ENCODE measurements at places on chromosomes 4 and X. TPM values are rescaled to one million over a fixed set of nuclear protein-coding genes. Genes with fewer than 3 reads are reported as not detected.

DNA sequence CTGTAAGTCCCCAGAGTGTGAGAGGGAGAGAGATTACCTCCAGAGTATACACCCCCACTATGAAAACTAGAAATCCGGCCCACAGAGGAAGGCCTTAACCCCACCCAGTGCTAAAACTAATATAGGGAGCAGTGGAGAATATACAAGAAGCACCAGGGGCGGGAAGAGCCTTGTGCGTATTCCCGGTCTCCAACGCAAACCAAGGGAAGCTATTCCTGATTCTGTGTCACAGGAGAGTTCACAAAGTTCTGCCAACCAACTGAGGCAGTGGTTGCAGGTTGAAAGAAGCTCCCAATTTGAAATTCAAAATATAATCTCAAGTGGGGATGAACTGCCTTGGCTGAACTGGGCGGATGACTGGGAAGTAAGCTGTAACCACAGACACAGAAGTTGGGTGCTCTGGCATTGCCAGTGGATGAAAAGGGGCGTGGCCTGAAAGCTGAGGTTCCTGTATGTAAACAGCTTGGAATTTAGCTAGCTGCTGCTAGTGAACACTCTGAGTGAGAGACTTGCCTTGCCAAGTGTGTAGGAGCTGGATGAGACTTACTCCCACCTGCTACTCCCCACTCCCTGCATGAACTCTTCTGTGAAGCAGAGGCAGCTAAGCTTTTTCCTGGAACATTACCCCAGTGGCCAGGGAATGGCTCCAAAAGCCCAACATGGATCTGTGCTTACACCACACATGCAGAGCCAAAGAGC lies 32.7 kb downstream of the ELF2 start:
- DNase-seq, result no peak

GRCh38 chr4:171813526-171814250 lies 484 bp downstream of the GALNTL6 start:
- no peak for DNase-seq

DNA sequence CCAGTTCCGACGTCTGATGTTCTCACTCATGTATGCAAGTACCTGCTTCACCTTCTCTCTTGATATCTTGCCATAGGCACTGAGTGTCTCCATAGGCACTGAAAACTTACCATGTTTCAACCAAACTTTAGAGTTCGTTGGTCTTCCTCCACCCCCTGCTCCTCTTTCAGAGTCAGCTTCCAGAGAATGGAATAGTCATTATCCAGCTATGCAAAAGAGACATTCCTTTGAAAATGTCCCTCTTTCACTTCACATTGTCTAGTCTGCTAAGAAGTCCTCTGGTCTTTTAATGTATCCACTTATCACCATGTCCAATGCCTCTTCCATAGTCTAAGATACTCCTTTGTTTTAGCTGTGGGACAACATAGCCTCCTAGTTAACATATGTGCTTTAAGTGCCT lies 566.0 kb upstream of the TENM3 start:
- DNase-seq, result no peak

DNA sequence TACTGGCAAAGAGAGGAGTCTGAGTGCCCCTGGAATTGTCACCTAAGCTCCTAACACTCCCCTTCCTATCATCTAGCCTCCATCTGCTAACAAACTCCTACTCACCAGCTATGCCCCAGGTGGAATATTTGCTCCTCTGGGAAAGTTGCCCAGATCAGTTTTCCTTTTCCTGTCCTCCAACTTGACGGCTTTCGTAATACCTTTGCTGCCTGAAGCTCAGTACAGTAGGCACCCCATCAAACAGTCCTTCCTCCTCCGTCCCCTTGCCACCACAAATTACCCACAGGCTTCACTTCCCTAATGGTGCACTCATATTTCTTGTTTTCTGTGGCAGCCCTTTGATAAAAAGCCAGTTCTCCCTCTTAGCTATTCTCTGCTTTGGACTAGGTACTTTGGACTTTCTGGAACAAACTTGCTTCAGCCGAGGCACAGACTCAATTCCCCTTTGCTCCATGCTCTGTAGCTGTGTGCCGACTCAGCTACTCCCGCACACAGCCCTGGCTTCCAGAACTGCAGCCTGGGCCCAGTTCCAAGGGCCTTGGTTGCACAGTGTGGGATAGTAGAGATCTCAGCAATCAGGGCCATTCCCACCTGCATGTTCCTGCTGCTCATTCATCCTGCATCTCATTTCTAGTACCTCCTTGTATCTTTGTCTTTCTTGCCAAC lies 605.1 kb downstream of the BCOR start:
- DNase-seq, result no peak

GRCh38 chrX:148672517-148672916 lies 172.1 kb downstream of the AFF2 start:
- no peak for DNase-seq

DNA sequence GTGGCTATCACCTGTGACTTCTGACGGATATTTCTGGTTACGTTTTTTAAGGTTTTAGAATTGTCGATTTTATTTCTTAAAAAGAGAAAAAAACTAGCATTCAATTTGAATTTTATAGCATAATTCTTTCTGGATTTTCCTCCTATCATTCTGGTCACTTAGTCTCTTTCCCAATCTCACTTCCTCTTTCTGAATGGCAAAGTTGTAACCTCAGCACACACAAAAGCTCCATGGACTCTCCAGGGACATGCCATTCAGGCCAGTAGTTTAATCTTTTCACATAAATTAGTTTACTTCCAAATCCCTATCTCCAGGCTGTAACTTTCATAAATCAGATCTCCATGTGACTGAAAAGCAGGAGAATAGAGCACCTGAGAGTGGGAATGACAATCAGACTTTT lies 110.7 kb downstream of the ARAP2 start:
- no peak for DNase-seq

DNA sequence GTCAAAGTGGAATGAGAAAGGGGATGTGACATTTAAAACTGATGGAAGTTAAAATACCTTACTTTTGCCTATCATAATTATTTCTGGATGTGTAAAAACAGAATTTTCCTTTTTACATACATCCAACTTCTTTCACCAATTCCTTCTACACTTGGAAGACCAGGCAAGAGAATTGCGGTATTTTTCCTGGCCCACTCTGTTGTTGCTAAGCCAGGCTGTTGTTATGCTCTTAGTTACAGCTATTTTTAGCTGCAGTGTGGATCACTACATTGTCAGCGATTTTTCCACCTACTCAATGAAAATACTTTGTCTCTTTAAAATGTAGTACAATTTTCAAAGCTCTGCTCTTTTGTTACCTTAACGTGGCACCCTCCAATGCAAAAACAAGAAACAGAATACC lies 43.4 kb downstream of the NKX6-1 start:
- no peak for DNase-seq

GRCh38 chrX:10048076-10048475 lies 80.9 kb downstream of the CLDN34 start:
- DNase-seq, result no peak

DNA sequence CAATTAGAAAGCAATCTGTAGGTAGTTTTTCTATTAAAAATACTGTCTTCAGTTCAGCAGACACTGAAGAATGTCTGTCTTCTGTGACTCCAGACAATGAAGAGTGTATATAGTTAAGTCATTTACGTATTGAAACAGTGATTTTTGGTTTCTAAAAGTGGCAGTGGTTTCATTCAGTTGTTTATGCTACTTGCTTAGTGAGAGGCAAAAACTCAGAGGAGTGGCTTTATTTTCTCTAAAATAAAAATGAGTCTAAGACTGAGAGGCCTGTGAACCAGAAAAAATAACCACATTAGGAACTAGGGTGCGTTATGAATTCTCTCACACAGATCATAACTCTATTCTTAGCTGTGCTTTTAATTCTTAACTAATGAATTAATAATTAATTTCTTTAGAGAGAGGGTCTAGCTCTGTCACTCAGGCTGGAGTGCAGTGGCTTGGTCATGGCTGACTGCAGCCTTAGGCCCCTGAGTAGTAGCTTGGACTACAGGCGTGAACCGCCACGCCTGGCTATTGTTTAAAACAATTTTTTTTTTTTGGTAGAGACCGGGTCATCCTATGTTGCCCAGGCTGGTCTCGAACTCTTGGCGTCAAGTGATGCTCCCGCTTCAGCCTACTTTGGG lies 31.4 kb downstream of the FREM3 start:
- DNase-seq, result no peak

DNA sequence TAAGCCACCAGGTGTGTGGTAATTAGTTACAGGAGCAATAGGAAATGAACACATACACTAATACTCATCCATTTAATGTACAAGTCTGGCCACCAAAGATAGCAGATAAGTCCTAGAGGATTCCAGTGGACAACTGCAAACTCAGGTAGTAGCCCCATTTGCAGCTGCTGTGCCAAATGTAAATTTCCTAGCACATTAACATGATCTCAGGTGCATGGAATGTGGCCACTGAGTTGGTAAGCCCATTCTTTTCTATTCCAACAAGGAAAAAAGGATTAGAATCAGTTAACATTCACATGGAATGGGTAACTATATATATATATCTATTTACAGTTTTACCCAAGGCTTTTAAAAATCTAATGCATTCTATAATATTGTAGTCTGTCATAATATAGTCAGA lies 23.3 kb upstream of the FRAS1 start:
- no peak for DNase-seq

- DNase-seq, result no peak
Observed at GRCh38 chrX:111376897-111377578, 35.0 kb downstream of the DCX start.

GRCh38 chrX:69100478-69100877 lies 64.8 kb downstream of the PJA1 start:
- no peak for DNase-seq

- DNase-seq, result no peak
Observed at GRCh38 chrX:137427816-137428215, 138.1 kb upstream of the ZIC3 start.

GRCh38 chrX:11474576-11474975 lies 181.4 kb downstream of the AMELX start:
- DNase-seq, result no peak

GRCh38 chrX:85503258-85504158 lies 124.0 kb upstream of the POF1B start:
- no peak for DNase-seq

GRCh38 chr4:40500781-40501180 lies 128.9 kb downstream of the RBM47 start:
- no peak for DNase-seq

GRCh38 chrX:136025091-136025490 lies 39.9 kb downstream of the SLC9A6 start:
- no peak for DNase-seq

- DNase-seq, result no peak
Observed at GRCh38 chr4:2865196-2865780, 21.6 kb downstream of the ADD1 start.

DNA sequence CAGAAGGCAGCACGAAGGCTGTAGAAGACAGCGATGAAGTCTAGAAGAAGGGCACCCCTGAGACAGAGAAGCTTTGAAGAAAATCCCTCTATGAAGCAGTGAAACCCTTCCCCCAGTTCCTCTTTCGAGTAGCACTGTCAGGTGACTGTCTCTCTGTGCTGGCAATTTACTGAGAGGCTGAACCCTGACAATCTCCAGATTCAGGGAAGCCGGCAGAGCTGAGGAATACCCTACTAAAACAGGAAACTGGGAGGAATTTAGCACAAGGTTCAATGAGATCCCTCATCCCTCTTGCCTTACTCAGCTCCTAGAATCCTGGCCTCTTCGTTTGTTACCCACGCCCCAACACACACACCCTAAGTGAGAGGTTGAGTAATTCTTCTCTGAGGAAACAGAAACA lies 239.7 kb upstream of the NOCT start:
- DNase-seq, result no peak

DNA sequence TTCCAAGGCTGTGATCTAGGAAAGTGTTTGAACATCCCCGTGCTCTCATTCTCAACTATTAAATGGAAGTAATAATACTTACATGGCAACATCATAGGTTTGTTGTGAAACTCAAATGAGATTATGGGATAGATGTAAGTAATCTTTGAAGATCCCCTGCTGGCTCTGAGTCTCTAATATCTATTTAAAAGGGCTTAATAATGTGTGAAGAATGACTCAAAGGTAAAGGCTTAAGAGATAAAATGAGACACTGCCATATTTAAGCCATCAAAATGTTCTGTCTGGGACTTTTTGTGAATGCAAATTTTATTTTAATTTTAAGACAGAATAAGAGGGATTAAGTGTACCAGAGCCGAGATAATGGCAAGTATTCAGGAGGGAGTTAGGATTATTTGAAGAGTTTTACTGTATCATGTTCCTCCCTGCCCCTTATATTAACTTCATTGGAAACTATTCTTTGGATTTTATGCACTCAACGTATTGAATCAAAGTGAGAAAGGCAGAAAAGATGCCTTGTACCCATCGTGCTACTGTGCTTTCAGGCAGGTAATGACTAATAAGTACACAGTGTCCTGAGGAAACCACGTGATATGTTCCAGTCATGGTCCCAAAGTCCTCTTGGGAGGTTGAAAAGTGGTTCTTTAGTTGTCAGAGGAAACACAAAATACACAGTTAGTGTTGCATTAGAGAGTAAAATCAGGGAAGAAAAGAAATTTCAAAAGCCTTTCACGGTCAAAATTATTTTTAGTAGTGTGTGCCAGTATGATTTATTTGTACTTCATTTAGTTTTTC lies 192.4 kb downstream of the RBM46 start:
- no peak for DNase-seq

DNA sequence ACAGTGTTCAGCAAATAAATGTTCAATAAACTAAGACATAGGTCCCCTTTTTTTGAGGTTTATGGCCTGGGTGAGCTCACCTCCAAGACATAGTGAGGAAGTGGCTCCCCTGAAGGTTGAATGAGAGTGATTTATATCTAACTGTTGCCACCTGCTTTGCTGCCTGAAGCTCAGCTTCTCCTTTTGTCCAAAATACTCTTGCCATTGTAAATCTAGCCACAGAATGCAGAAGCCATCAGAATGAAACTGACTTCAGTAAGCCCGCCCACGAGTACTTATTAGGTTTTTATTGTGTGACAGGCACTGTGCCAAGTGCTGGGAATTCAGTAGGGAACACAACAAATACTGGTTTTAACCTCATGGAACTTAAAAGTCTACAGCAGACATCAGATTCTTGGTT lies 18.0 kb downstream of the SPINK2 start:
- no peak for DNase-seq

DNA sequence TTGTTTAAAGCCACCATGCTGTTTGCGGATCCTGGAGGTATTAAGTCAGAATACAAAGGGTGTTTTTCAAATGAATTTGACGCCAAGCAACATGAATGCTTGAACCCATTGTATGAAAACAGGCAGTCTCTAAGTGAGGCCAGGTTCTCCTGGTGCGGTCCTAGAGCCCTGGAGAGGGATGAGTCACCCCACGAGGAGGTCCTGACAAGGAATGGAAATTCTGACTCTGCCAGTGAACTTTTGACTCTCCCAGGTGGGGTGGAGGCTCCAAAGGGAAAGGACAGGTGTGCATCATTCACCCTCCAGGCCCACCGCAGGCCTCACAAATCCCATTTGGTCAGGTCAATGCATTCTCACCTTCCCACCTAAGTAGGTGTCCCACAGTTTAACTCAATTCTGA lies 1.5 kb downstream of the TRIM2 start:
- DNase-seq, result no peak

- DNase-seq, result no peak
Observed at GRCh38 chr4:134345244-134345643, 143.7 kb upstream of the PABPC4L start.

Gene ATP1B4
- polyA plus RNA-seq, result 0.06 TPM

Gene PRSS12
- 15.3 TPM for polyA plus RNA-seq

Gene CYLC1
- polyA plus RNA-seq, result not detected

Gene NEUROG2
- polyA plus RNA-seq, result not detected

Gene PCDH19
- polyA plus RNA-seq, result 2.4 TPM

Gene ZFP92
- 0.75 TPM for polyA plus RNA-seq

Gene MAGEB1
- not detected for polyA plus RNA-seq

Gene IRS4
- 1.5 TPM for polyA plus RNA-seq

Gene TMEM184C
- polyA plus RNA-seq, result 52.1 TPM

Gene CYSLTR1
- polyA plus RNA-seq, result 2.1 TPM

Gene LYAR
- polyA plus RNA-seq, result 18.3 TPM

Gene CLGN
- polyA plus RNA-seq, result 3.9 TPM

Data from left renal cortex interstitium (tissue), 4 donors.